ENCODE measurements at places on chromosomes 5 and 9.

- DNase-seq: no peak
Observed at GRCh38 chr5:103259705-103260355, 1.3 kb downstream of the MACIR start.

DNA sequence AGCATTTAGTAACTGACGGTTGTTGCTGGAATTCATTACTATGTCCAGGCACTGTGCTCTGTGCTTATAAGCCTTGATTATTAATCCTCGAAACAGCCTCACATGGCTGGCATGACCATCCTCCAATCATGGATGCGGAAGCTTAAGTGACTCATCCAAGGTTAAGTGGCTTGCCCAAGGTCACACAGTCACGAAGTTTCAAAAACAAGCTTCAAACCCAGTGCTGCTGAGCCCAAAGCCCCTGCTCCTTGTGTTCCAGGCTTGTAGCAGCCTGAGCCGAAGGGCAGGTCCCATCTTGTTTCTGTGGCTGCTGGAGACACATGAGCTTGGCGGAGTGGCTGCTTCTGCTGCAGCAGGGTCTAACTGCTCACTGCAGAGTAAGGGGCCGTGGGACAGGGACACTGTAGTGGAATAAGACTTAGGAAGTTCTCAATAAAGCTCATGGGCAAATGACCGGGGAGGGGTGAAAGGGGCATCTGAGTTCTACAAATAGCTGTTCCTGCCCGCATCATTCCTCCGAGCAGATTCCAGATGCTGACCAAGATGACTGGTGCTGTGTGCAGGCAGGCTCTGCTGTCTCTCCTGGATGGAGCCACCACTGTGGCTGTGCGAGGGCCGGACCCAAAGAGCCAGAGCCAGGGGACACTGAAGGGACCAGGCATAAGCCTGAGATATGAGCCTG lies 32.4 kb downstream of the WHRN start:
- no peak for DNase-seq

DNA sequence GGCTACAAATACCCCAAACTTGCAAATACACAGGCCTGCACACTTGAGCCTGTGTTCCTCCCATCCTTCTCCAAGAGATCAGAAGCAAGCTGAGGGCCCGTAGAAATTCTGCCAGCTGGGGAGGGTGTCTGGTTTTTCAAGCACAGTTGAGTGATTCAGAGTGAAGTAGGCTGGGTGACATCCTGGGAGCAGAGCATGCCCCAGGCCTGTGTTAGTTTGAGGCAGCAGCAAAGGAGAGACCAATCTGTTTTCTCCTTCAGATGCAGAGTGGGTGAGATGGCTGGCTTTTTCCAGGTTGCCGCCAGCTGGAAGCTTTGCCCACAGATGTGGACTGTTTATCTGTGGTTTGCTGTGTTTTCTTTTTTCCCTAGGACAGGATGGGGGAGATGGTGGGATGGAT lies 63.1 kb downstream of the RCL1 start:
- DNase-seq: no peak

- DNase-seq: no peak
Observed at GRCh38 chr5:110409571-110409970, 316.9 kb downstream of the TMEM232 start.

GRCh38 chr5:95808686-95809413 lies 13.7 kb downstream of the GLRX start:
- DNase-seq: no peak

DNA sequence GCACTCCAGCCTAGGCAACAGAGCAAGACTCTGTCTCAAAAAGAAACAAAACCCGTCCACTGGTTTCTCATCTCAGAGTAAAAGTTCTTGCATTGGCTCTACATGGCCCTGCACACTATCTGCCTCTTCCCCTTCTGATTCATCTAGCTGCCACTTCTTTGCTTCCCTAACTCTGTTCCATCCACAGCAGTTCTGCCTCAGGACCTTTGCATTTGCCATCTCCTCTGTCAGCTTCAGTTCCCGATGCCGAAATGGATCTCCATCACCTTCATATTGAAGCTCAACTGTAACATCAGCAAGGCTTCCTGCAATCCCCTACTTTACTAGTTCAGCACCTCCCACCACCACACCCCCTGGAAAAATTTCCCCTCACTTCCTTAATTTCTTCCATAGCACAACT lies 1.2 kb upstream of the PIGO start:
- DNase-seq: no peak

GRCh38 chr5:142815469-142815868 lies 45.3 kb downstream of the ARHGAP26 start:
- no peak for DNase-seq
